ENCODE measurements at places on chromosomes 11 and 22. TPM values are rescaled to one million over a fixed set of nuclear protein-coding genes. Genes with fewer than 3 reads are reported as not detected.

INS gene
- not detected for total RNA-seq

ACTN3 gene
- total RNA-seq = not detected

TPBGL gene
- 0.17 TPM for total RNA-seq

PRRG4 gene
- 0.63 TPM for total RNA-seq
